ENCODE measurements at places on chromosomes 11 and 22.

DNA sequence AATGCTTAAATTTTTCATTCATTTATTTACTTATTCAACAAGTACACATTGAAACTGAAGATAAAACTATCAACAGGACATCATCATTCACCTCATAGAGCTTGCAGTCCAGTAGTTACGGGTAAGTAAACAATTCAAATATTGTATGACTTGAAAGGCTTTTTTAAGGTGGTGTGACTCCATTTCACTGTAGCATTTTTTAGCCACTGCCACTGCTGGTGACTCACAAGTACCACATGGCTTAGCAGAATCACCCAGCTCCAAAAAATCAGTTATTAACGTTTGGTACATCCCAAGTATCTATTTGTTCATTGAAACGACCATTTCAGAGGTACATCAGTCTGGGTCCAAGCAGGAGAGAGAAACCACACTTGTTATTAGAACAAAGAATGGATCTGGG is 427.9 kb upstream of the DDI1 start:
- DNase-seq, result no peak

- no peak for DNase-seq
Observed at GRCh38 chr11:74162681-74163467, 7.9 kb downstream of the C2CD3 start.

- no peak for DNase-seq
Observed at GRCh38 chr22:25386538-25386884, 167.1 kb downstream of the CRYBB2 start.

- DNase-seq, result peak; percentile 78
Observed at GRCh38 chr11:7575841-7576725, 62.3 kb downstream of the PPFIBP2 start.

- DNase-seq, result peak; percentile 5
Observed at GRCh38 chr11:76665921-76666351, 4.6 kb downstream of the LRRC32 start.

DNA sequence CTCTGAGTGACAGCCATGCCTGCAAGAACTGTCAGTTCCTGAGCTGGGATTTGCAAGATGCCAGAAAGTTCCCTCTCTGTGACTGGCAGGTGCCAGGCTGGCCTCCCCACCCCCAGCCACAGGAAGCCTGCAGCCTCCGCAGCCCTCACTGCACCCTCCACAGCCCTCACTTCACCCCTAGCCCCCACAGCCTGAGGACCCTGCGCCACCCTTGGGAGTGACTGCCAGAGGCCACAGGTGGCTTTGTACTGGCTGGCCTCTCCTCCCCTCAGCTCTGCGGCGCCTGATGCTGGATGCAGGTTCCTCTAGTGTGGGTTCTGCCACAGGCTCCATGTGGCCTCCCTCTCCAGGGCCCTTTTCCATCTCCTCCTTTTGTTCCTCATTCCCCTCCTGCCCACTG is 28.7 kb downstream of the MPPED1 start:
- no peak for DNase-seq

- DNase-seq, result no peak
Observed at GRCh38 chr11:121376130-121376529, 76.0 kb upstream of the SORL1 start.

DNA sequence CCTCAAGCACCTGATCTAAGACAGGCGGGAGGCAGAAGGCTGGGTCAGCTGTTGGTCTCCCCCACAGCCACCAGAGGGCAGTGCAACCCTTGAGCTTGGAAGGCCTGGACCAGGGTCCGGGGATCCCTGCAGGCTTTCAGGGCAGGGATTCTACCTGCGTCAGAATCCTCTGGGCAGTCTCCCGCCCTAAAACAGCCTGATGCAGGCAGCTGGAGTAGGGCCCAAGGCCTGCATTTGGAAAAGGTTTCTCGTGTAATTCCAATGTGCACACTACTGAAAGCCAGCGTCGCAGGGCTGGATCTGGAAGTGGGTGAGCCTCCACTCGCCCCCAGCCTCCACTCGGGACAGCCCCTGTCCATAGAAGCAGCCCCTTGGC is 31.8 kb downstream of the BID start:
- peak; percentile 73 for DNase-seq

GRCh38 chr22:47022475-47022874 is 260.0 kb downstream of the TBC1D22A start:
- no peak for DNase-seq

- DNase-seq, result no peak
Observed at GRCh38 chr22:48782811-48783511, 1044.7 kb downstream of the BRD1 start.

- no peak for DNase-seq
Observed at GRCh38 chr22:29638678-29639077, 35.2 kb downstream of the NF2 start.

DNA sequence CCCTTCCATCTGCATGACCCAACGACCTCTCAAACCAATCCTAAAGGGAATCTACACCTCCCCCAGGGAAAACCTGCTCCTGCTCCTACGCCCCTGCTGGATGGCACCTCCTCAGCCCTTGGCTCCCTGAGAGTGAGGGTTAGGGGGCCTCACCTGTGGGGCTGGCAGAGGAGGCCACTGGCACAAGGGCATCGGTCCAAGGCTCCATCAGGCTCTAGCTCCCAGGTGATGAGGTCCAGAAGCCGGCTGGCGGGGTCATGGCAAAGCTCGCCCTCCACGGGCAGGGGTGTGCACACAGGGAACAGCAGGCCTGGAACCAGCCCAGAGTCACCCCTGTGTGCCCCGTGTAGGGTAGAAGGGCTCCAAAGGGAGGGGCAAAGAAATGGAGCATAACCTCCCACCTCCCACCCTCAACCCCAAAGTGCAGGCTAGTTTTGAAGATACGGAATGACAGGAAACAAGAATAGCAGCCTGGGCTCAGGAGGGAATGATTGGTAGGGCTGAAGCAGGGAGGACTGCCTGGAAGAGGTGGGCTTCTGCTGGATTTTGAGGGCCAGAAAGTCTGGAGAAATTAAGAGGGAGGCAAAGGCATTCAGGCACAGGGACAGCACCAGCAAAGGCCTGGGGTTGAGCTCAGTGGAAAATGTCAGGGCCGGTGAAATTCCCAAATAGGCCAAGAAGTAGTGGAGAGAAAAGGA is 42.6 kb downstream of the DKK3 start:
- DNase-seq, result no peak

- no peak for DNase-seq
Observed at GRCh38 chr22:27740202-27740748, 61.3 kb downstream of the MN1 start.

GRCh38 chr22:43482318-43482625 is 70.5 kb downstream of the MPPED1 start:
- DNase-seq, result no peak

- no peak for DNase-seq
Observed at GRCh38 chr11:35946766-35947165, 2.9 kb downstream of the LDLRAD3 start.

GRCh38 chr11:82842019-82842418 is 58.2 kb downstream of the PRCP start:
- no peak for DNase-seq

- DNase-seq, result no peak
Observed at GRCh38 chr11:57978686-57979531, 44.8 kb upstream of the OR9Q1 start.

GRCh38 chr22:44473580-44473979 is 24.5 kb downstream of the RTL6 start:
- DNase-seq, result no peak

GRCh38 chr11:8386134-8386864 is 122.6 kb upstream of the LMO1 start:
- DNase-seq, result no peak

GRCh38 chr11:8533332-8533731 is 60.7 kb downstream of the STK33 start:
- DNase-seq, result no peak

DNA sequence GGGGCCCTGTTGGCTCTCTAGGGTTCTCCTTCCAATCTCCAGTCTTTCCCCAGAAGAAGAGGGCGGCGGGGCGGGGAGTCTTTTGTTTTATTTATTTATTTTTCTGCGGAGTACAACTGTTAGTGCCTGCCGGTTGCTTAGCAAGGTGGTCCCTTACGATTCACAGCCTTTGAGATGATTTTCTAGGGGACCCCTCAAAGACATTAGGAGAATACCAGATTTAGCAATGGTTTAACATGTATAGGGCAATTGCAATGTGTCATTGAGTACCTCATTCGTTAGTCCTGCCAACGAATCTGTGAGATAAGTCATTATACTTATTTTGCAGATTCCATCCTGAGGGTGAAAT is 307 bp upstream of the MRPL16 start:
- no peak for DNase-seq

- DNase-seq, result no peak
Observed at GRCh38 chr11:55914482-55914881, at the start of gene OR5W2. Gene OR5W2 (minus strand): TSS chr11:55914582. CDS start chr11:55914582, 0 bp downstream.

DNA sequence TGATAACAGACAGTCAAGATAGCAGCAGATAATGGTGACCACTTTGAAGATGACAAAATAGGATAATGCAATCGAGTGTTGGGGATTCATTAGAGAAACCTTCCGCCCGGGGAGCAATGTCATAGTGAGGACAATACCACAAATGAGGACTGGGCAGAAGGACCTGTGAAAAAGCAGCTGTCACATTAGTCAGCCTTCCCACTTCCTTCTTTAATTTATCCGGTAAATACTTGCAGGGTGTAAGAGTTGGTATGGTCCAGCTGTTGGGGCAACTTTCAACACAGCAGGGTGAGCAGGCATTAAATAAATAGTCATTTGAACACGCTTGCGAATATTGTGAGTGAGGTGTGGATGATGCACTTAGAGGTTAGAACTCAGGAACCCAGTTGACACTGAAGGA is 132.5 kb upstream of the KIRREL3 start:
- DNase-seq, result no peak

- no peak for DNase-seq
Observed at GRCh38 chr22:17431179-17431578, 61.9 kb downstream of the CECR2 start.

DNA sequence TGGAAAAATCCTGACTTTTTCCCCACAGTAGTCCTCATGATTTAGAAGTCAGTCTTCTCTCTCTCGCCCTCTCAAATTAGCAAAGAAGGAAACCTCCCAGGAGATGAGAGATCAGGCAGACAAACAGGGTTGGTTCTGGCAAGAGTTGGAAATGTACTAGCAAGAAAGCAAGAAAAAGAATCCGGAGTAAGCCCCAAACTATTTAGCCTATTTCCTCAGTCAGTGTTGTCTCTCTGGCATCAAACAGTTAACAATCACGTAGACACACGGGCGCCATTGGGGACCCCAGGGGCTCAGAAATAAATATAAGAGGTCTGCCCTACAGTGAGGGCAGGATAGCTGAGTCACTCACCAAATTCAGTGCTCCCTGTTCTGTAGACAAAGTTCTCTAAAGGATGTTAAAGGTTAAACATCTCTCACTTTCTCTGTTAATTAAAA is 4.7 kb downstream of the C11orf52 start:
- DNase-seq, result no peak

DNA sequence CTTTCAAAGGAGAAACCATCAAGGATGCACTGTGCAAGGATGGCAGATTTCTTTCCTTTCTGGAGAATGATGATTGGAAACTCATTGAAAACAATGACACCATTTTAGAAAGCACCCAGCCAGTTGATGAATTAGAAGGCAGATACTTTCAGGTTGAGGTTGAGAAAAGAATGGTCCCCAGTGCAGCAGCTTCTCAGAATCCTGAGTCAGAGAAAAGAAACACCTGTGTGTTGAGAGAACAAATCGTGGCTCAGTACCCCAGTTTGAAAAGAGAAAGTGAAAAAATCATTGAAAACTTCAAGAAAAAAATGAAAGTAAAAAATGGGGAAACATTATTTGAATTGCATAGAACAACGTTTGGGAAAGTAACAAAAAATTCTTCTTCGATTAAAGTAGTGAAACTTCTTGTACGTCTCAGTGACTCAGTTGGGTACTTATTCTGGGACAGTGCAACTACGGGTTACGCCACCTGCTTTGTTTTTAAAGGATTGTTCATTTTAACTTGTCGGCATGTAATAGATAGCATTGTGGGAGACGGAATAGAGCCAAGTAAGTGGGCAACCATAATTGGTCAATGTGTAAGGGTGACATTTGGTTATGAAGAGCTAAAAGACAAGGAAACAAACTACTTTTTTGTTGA is 9.8 kb downstream of the FAM111A start:
- no peak for DNase-seq

DNA sequence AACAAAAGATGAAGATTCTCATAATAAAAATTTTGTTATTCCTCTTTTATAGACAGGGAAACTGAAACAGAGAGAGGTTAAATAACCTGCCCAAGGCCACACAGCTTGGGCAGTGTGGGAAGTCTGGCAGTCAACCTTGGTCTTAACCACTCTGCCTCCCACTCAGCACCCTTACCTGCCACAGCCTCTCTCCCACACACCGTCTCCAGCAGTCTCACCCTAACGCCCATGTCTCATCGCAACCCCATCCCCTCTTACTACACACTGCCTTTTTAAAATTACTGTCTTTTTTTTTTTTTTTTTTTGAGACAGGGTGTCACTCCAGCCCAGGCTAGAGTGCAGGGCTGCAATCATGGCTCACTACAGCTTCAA is 25.0 kb downstream of the ARRB1 start:
- no peak for DNase-seq

DNA sequence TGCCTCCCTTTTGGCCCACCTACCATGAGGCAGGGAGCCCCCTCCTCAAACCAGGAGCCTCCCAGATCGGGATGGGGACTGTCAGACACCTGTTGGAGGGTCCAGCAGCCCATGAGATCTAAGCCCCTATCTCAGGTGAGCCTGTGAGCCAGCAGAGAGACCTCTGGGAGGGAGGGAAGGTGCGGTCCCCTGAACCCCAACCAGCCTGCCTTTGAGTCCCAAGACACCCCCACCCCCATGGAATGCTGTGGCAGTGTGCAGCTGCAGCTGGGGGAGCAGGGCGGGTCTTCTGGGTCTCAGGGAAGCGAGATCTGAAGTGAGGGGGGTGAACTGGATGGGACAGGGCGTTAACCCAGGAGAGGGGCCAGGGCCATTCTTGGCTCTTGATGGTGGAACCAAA is 1.4 kb upstream of the CDKN1C start:
- no peak for DNase-seq

DNA sequence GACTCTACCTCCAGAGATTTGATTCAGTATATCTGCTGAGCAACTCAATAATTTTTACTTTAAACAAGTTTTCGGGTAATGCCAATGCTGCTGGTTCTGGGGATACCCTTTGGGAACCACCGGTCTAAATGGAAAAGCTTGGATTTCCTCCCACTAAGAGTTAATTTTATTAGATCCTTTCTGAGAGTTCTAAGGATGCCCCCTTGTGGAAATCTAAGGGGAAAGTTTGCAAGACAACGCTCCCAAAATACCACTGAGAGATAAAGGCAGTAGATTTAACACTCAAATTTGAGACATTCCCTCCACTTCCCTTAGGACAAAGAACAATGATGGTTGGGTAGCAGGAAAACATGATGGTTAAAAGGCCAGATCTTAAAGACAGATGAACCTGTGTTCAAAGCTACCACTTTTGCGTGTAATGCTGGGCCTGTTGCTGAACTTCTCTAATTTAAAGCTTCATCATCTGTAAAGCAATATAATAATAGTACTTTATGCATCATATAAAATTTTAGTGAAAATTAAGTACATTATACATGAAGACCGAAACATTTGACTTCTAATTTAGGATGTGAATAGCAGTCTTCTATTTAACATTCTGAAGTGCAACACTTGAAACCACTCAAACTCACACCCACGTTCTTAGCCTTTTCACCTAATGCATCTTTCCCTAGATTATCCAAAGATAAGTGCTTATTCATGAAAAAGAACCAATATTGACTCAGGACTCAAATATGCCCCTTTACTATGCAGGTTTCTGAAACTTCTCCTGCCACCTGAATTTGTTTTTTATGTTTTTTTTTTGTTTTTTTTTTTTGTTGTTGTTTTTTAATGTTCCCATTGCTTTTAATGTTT is 110.1 kb upstream of the LUZP2 start:
- no peak for DNase-seq

GRCh38 chr11:6321961-6322362 is 1.7 kb upstream of the CAVIN3 start:
- no peak for DNase-seq

GRCh38 chr11:108870373-108871020 is 205.6 kb downstream of the DDX10 start:
- no peak for DNase-seq

All from transverse colon (tissue), 4 donors.